ENCODE measurements at places on chromosomes 1 and 21. TPM values are rescaled to one million over a fixed set of nuclear protein-coding genes. Genes with fewer than 3 reads are reported as not detected.

DNA sequence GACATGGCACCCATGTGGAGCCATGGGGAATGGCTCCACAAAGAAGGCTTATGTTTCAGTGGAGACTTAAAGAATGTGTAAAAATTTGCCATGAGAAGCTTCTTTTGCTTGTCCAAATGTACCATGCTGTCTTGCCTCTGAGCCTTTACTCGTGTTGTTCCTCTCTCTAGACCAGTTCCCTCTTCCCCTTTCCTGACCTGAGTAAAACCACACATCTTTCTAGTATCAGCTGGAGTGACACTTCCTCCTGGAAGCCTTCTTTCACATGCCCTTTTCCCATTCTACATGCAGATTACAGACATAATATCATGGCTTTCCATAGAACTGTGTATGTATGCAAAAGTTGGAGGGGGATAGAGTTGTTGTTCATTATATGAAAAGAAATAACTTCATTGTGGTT is 13.6 kb upstream of the GPX7 start:
- DNase-seq, result no peak

Gene PDC
- not detected for total RNA-seq

Gene CRYZL1
- total RNA-seq, result 13.6 TPM

DNA sequence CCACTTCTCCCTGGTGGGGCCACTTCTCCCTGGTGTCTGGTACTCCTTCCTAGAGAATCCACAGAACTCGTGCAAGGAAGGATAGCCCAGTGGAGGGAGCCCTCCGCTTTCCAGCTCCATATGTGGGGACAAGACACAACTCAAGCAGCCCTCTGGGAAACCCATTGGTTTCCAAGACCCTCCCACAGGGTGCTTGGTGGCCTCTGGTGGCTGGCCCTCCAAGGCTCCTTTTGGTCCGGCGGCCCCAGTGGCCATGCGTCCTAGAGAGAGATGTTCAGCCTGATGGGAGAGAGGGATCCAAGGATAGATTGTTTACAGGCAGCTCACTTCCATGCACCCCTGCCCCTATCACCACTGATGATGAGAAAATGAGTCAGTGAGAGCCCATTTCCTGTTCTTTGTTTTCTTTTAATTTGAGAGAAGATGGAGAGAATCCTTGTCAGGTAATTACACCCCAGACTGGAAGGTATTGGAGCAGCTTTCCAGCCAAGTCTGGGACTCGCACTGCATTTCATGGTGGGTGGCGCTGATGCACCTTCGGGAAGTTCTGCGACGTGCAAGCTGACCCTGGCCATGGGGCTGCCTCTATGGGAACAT is 486.2 kb upstream of the VAMP3 start:
- no peak for DNase-seq

Gene ZBTB8A
- total RNA-seq, result 6.6 TPM

Gene PLD5
- not detected for total RNA-seq

- DNase-seq, result no peak
Measured at GRCh38 chr1:155871390-155871789, 12.0 kb downstream of the SYT11 start.

- no peak for DNase-seq
Measured at GRCh38 chr1:94741510-94741909, 78.6 kb upstream of the SLC44A3 start.

Gene CRTC2
- total RNA-seq, result 7.0 TPM

DNA sequence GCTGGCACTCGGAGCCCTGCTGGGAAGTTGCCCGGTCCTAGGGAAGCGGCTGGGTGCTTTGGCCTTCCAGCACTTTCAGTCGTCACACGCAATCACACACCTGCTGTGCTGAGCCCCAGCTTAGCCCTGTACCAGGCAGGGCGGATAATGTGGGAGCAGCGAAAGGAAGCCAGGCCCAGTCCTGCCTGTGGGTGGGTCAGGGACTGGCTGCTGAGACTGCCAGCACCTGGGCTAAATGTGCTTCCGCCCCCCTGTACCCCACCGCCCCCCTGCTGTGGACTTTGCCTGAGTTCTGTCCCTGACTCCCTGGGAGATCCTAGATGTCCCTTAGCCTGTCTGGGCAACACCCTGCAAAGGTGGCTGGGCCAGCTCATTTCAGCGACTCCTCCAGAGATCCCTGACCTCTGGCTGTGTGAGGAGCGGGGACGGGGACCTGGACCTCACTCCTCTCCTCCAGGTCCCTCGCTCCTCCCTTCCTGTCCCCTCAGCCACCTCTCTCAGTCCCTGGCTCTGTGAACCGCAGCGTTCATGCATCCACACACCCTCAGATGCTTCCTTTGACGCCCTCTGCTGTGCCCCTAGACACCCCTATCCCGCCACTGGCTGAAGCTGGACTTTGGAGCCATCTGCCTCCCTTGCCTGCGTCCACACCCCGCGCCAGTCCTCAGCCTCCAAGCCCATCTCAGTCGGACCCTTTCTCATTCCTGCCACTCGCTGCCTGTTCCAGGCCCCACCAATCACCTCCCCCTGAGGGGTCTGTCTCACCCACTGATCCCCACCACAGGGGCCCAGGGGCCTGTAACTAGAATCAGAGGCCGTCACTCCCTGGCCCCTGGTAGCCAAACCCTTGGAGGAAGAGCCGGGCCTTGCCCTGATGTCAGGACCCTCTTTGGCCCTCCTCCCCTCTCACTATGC is 1.4 kb downstream of the MMEL1 start:
- DNase-seq, result no peak

GRCh38 chr1:56132520-56132919 is 446.8 kb downstream of the PLPP3 start:
- DNase-seq, result no peak

- no peak for DNase-seq
Measured at GRCh38 chr21:38012672-38013071, 96.4 kb upstream of the KCNJ6 start.

Gene OR2T2
- total RNA-seq, result not detected

- no peak for DNase-seq
Measured at GRCh38 chr1:89381618-89382017, 17.8 kb downstream of the GBP6 start.

DNA sequence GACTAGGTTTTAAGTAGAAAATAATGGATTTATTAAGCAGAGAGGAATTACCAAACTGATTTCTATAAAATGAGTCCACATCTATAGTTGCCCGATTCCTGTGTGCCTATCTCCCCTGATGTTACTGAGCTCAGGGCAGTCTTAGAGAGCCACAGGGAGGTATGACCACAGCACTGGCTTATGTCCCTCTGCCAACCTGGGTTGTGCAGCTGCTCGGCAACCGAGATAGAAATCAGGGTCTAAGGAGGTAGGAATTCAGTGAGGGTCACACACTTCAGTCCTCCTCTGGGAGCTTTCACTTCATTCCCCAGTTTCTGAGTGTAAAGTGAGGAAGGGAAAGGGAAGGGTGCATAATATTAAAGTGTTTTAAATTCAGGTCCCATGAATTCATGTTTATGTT is 386.8 kb downstream of the KCNH1 start:
- no peak for DNase-seq

Gene FLG
- total RNA-seq, result 0.35 TPM

Gene BSND
- not detected for total RNA-seq

Gene ITGB2
- 1.9 TPM for total RNA-seq

- DNase-seq, result no peak
Measured at GRCh38 chr1:168360151-168361021, 79.7 kb downstream of the TBX19 start.

Gene GPR52
- not detected for total RNA-seq

Gene STIL
- 34.3 TPM for total RNA-seq

DNA sequence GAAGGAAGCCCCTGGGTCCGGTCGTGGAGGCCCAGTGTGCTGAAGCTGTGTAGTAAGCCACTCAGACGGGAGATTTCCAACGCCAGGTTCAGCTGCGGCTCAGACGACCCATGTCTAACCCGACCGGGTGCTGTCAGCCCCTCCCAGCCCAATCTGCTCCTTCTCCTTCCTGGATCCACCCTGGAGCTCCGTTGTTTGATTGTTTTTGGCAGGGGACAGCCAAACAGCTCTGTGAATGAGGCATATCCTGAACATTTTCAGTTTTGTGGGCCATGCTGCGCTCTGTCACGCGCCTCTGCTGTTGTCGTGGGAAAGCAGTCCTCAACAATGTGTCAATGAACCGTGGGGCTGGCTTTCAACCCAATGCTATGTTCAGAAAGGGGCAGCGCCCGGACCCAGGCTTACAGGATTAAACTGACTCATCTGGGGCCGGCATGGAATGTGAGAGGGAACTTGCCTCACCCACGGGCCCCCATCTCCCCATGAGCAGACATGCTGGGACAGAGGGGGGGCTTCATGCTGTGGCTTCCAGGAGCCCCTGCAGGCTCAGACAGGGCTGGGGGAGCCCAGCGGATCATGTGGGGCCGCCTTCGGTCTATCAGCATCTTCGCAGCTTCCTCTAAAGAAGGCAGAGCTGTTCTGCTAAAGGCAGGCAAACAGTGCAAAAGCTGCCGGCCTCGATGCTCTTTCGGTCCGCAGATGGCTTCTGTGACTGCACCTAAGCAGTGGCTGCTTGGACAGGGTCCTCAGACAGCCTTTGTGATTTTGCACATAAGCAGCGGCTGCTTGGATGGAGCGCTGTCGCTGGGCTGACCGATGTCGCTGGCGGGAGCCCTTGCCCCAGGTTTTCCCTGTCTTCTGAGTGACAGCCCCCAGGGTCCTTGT is 101.7 kb downstream of the RIPK4 start:
- no peak for DNase-seq

Gene KRTAP10-2
- not detected for total RNA-seq
